Activated naive CD4-positive, alpha-beta T cell treated with anti-CD3 and anti-CD28 coated beads for 36 hours (primary cell): ENCODE measurements at places on chromosomes 16 and 17. TPM values are rescaled to one million over a fixed set of nuclear protein-coding genes. Genes with fewer than 3 reads are reported as not detected.

The ERN2 gene
- total RNA-seq: not detected

The MT1M gene
- not detected for total RNA-seq

The UTS2R gene
- total RNA-seq: not detected

The RPH3AL gene
- total RNA-seq: 2.2 TPM

The HOXB1 gene
- not detected for total RNA-seq

The KRT20 gene
- total RNA-seq: not detected

The ABCC12 gene
- not detected for total RNA-seq

The HOXB6 gene
- total RNA-seq: not detected

The SPPL2C gene
- not detected for total RNA-seq

The MBTD1 gene
- total RNA-seq: 7.0 TPM

The CUEDC1 gene
- 0.69 TPM for total RNA-seq

The HIC1 gene
- total RNA-seq: 14.8 TPM

The C17orf78 gene
- total RNA-seq: not detected

The CACNG3 gene
- total RNA-seq: not detected

The CACNA1H gene
- total RNA-seq: 0.84 TPM

The RGS11 gene
- total RNA-seq: not detected

The E4F1 gene
- total RNA-seq: 21.2 TPM

The TEKT3 gene
- total RNA-seq: not detected

The TERB1 gene
- total RNA-seq: not detected

The SYNGR3 gene
- 7.2 TPM for total RNA-seq

The AGRP gene
- total RNA-seq: not detected

The HEATR9 gene
- not detected for total RNA-seq

The SLC52A1 gene
- 0.12 TPM for total RNA-seq

The CTRL gene
- 1.5 TPM for total RNA-seq

The CCL2 gene
- total RNA-seq: not detected

The MYO19 gene
- 99.6 TPM for total RNA-seq

The KRTAP17-1 gene
- not detected for total RNA-seq

The ARL4D gene
- total RNA-seq: 1.7 TPM

The DBNDD1 gene
- total RNA-seq: 0.60 TPM

The CMTM2 gene
- total RNA-seq: not detected

The USP43 gene
- total RNA-seq: 0.24 TPM

The MMP28 gene
- 0.35 TPM for total RNA-seq

The GDPD3 gene
- 10.3 TPM for total RNA-seq

The KIF18B gene
- total RNA-seq: 55.4 TPM

The PRDM7 gene
- not detected for total RNA-seq

The KCNJ2 gene
- not detected for total RNA-seq

The ALOX15B gene
- total RNA-seq: not detected

The CDH3 gene
- total RNA-seq: 20.1 TPM
